ENCODE measurements at places on chromosomes 5 and 9. TPM values are rescaled to one million over a fixed set of nuclear protein-coding genes. Genes with fewer than 3 reads are reported as not detected.

DNA sequence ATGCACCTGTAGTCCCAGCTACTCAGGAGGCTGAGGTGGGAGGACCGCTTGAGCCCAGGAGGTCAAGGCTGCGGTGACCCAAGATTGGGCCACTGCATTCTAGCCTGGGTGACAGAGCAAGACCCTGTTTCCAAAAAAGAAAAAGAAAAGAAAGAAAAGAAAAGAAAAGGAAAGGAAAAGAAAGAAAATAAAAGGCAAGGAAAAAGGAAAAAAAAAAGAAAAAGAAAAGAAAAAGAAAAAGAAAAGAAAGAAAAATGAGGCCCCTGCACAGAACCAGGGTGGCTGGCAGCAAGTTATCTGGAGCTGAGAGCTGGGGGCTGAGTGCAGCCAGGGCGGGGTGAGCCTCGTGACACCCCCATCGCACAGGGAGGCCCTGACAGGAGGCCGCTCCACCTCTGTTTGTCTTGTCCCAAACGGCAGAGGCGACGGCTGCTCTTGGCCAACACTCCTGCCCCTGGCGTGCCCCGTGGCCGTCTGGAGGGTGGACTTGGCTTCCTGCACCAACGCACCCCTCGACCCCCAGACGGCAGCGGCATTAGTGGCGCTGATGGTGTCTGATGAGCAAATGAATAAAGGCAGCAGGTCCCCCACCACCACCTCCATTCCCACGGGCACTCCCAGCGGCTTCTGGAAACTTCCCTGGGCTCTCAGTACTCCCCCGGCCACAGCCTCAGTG lies 16.7 kb downstream of the EXD3 start:
- DNase-seq, result no peak

- no peak for DNase-seq
Observed at GRCh38 chr9:95819636-95820035, 55.9 kb upstream of the ERCC6L2 start.

Gene TOR2A
- total RNA-seq, result 3.9 TPM

Gene TMEM174
- not detected for total RNA-seq

DNA sequence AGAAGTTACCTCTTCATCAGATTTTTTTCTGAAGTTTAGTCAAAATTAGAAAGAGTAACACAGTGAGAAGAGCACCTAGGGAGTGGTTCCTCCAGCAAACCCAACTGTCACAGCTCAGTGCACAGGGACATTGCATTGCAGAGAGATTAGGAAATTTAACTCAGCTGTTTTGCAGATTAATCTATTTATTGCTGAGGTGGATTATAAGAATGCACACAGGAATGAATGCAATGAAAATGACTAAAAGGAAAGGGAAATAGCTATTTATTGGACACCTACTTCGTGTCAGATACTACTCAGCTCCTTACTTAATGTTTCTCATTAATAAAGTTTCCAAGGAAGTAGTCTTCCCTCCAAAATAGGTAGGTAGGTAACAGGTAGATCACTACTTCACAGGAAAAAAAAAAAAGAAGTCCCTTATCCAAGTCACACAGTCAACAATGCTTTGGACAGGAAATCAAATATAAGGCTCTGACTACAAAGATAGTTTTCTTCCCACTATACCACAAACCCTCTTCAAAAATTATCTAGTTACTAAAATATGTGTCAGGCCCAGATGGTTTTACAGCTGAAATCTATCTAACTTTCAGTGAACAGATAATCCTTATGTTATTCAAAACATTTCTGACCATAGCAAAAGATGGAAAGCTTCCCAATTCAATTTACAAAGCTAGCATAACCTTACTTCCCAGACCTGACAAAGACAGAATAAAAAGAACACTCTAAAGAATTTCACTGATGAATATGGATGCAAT lies 442.2 kb upstream of the MPDZ start:
- no peak for DNase-seq
